ENCODE measurements at places on chromosomes 3 and 15.
A peak's percentile ranks its signal among the peaks of the same experiment; 100 is the strongest.

DNA sequence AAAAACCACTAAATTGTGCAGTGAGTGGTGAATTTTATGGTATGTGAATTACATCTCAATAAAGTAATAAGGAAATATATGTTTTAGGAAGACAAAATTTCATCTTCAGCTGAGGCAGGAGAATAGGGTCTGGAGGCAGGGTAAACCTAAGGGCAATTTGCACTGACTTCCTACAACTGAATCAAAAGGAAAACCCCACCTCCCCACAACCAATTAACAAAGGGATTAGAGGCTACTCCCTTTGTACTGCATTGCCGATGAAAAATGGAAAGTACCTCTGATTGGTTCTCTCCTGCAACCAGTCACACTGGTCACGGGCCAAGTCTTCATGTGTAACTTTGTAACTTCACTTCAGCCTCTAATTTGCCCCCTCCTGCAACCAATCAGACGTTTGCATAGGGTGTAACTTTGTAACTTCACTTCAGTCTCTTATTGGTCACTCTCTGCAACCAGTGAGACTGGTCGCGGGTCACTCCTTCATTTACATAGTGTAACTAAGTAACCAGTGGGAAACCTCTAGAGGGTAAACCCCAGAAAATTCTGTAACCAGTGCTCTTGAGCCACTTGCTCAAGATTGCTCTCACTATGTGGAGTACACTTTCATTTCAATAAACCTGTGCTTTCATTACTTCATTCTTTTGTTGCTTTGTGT, 244.5 kb downstream of the CNTN4 start:
- DNase-seq, result no peak

DNA sequence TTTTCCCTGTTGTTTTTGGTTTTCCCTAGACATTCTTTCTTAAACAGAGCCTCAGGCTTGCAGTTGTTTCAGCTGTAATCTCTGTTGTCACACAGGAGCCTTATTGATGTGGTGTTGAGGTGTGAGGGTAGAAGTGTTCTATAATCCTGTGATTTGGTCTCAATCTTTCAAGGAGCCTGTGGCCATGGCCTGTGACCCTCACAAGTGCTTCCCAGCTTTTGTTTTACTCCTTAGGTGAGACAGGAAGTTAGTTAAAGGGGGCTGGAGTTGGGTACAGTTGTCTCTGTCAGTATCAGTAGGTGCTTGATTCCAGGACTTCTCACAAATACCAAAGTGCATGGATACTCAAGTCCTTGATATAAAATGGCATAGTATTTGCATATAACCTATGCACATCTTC, 77.2 kb downstream of the PDCD6IP start:
- no peak for DNase-seq

- DNase-seq, result peak; percentile 11
These were observed 13.1 kb downstream of the ARIH1 start for GRCh38 chr15:72487070-72487797.

DNA sequence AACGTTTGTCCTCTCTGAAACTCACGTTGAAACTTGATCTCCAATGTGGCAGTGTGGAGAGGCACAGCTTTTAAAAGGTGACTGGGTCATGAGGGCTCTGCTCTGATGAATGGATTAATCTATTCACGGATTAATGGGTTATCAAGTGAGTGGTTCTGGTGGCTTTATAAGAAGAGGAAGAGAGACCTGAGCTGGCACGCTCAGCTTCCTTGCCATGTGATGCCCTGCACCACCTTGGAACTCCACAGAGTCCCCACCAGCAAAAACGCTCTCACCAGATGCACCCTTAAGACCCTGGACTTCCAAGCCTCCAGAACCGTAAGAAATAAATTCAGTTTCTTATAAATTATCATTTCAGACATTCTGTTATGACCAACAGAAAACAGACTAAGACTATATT, 2.6 kb downstream of the PPP1R2 start:
- no peak for DNase-seq

- no peak for DNase-seq
These were observed 177.7 kb downstream of the UACA start for GRCh38 chr15:70585707-70586034.
